Adipocyte (in vitro differentiated cells): ENCODE measurements at places on chromosomes 7 and 10.

- peak; percentile 7 for DNase-seq
These were observed 108.0 kb downstream of the WDFY4 start for GRCh38 chr10:48792687-48793096.

GRCh38 chr7:100220586-100221230 lies 959 bp downstream of the PVRIG start:
- no peak for DNase-seq

DNA sequence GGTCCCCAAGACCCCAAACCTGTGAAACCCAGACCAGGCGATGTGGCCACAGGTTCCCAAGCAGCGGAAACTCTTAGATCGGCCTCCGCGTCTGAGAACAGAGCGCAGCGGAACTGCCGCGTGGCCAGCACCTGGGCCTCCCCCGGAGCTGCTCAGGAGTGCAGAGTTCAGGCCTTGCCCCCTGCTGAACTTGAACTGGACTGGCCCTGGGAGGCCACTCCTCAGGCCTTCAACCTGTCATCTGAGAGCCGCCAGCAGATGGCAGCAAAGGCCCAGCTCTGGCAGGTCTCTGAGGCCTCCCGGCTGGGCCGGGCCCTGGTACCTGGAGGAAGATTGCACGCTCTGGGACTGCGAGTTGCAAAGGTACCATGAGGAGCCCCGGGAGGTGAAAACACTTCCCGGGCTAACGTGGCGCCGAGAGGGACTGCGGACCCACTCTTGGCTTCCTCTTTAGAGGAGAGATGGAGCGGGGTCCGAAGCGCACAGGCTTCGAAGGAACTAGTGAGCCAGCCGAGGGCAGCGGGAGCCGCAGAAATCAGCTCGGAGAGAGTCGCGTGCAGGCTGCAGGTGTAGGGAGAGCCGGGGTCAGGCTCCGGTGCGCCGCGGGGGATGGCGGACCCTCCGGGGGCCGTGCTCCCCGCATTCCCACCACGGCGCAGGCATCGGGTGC lies 89.2 kb downstream of the PAXIP1 start:
- DNase-seq = peak; percentile 88

DNA sequence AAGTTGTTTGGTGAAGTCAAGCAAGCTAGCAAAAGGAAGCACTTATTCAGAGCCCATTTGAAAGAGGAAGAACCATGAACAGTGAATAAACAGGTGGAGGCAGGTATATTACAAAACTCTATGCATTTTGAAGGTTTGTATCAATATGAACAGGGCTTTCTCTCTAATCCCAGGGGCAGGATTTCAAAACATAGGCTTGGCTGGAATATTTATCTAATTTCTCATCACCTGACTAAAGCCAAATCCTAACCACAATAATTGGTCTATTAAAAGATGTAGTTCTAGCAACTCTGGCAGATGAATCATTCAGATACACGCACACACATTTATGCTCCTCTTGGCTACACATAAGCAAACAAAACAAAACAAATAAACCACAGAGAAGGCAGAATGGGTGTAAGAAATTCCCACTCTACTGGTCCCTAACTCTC lies 554.4 kb downstream of the INHBA start:
- peak; percentile 68 for DNase-seq

GRCh38 chr10:33612116-33612515 lies 277.6 kb upstream of the NRP1 start:
- peak; percentile 19 for DNase-seq

GRCh38 chr10:92832998-92833650 lies 15.2 kb upstream of the EXOC6 start:
- no peak for DNase-seq

- DNase-seq = no peak
These were observed 886.2 kb upstream of the GHITM start for GRCh38 chr10:83253011-83253671.

DNA sequence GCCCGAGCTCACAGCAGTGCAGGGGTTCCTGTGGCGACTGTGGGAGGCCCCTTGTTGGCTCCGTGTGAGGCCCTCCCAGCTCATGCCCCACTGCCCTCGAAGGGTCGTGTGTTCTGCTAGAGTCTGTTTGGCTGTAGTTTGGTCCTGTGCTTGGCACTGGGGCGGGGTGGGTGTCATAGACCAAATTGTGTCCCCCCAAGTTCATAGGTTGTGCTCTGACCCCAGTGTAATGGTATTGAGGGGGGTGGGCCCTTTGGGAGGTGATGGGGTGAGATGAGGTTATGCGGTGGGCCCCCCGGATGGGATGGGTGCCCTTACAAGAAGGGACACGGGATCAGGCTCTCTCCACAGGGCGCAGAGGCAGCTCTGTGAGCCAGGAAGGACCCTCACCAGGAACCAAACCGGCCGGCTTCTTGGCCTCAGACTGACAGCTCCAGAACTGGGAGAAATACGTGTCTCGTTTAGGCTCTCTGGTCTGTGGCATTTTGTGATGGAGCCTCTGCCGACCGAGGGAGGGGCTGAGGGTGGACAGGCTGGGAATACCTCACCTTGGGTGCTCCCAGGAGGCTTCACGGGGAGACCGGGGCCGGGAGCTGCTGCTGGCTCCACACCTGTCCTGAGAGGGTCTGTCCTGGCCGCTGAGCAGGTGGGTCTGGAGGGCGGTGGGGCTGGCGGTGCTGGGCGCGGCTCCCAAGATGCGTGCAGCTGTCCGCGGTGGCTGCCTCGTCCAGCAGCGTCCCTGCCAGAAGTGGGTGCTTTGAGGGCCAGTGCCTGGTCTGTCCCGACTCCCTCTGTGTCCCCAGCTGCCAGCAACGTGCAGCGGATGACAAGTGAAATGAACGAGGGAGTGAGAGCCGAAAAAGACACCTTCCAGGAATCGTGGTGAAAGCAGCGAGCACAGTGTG lies 89.4 kb downstream of the INPP5A start:
- no peak for DNase-seq

- DNase-seq = no peak
These were observed 12.6 kb upstream of the PPP2R2D start for GRCh38 chr10:131888186-131888604.
